T47D (cell line): ENCODE measurements at places on chromosomes 12 and 14.
A peak's percentile ranks its signal among the peaks of the same experiment; 100 is the strongest.

GRCh38 chr12:96195845-96196451 is 1.8 kb downstream of the ELK3 start:
- DNase-seq = no peak

- no peak for DNase-seq
These were observed 41.7 kb downstream of the RIC8B start for GRCh38 chr12:106816231-106816630.

GRCh38 chr14:67533754-67534085 is 630 bp downstream of the PLEKHH1 start:
- DNase-seq = peak; percentile 71

DNA sequence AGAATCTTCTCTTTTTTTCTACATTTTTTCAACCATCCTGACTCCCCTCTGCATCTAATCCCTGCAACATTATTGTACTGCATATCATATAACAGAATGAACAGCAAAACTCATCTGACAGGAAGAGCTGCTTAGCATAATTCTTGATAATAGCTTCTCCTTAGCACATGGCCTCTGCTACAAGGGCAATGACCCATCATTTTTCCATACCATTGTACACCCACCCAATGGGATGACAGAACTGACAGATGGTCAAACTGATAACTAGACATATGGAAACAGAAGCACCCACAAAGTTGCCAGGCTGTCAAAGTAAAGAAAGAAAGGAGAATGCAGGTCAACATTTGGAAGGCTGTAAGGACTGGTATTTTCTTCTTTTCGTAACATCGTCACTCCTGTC is 390.4 kb upstream of the USP15 start:
- DNase-seq = no peak

DNA sequence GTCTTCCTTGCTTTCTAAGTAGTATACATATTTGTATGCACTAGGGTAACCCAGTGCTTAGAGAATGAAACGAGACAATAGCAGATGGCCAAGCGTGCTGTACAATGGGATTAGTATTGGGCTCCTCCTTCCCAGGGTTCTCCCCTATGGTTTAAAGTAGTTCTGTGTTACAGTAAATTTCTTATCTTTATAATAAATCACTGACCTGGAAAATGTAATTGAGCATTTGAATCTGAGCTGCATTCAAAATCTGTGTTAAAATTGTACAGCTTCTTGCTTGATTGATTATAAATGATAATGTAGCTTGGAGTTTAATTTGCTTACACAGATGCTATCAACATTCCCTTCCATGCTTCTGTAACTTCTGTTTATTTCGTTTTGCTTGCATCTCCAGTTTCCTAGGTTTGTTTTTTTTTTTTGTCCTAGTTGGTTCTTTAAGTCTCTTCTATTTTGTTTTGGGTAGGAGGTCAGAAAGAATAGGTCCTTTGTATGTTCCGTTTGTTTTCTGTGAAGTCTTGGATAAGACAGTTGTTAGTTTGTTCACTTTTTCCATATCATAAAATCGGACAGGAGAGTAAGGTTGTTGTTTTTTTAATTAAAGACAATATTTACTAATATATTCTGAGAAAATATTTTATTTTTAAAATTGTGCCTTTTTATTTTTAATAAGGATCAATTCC is 171.2 kb downstream of the ERC1 start:
- DNase-seq = no peak

DNA sequence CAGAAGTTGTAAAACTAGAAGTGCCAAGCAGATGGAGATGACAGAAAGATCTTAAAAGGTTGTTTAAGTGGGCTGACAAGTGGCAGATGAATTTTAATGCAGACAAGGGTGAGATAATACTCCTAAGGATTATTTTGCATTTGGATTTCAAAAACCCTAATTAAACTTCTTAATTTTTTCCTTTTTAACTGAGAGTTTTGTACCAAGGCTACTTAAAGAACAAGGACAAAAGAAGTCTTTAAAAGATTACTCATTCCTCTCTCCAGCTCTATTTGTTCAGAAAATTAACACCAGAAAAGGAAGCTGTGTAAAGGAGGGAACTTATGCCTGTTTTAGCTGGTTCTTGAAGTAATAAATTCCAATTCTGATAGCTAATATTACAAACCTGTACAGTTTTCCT is 275.4 kb downstream of the ETNK1 start:
- no peak for DNase-seq

- no peak for DNase-seq
These were observed 37.6 kb upstream of the GRIP1 start for GRCh38 chr12:66716522-66716921.

DNA sequence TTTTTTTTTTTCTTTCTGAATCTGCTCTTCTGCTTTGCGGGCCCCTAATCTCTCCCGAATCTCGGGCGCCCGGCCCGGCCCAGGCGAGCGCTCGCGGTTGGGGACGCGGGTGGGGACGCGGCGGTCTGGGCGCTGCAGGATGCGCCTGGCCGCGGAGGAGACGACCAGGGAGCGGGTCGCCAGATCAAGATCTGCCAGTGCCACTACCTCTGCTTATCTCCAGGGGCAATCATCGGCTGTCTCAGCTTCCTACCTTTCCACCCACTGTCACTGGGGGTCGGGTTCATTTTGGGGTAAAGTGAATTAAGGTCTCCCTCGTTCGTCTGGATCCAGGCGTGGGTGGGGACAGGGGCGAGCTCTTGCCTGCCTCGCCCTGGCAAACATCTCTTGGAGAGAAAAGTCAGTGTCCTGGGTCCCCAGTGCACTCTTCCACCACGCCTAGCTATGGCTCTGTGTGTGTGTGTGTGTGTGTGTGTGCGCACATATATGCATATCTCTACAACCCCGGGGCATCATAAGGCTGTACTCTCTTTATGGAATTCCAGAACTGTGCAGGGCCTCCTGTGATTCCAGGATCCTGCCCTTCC is 422.3 kb downstream of the VRK1 start:
- no peak for DNase-seq
